ENCODE measurements at places on chromosomes 13 and 19.
A peak's percentile ranks its signal among the peaks of the same experiment; 100 is the strongest.

- DNase-seq, result peak; percentile 65
These were observed 18.4 kb upstream of the KCTD15 start for GRCh38 chr19:33778089-33778791.

DNA sequence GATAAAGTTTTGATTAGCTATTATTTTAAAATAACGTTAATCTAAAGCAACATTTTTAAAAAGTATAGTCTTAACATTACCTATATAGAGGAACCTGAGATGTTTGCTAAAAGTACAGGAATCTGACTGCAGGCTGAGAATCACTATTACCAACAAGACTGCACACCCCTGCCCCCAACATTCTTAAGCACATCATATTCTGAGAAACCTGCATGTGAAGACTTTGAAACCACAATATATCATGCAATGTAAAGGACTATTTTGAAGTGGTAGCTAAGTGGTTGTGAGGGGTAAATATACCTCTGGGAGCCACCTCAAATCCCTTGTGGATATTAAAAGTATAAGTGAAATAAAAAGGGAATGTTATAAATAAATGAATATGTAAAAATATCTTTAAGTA, 119.0 kb upstream of the KLF12 start:
- no peak for DNase-seq

DNA sequence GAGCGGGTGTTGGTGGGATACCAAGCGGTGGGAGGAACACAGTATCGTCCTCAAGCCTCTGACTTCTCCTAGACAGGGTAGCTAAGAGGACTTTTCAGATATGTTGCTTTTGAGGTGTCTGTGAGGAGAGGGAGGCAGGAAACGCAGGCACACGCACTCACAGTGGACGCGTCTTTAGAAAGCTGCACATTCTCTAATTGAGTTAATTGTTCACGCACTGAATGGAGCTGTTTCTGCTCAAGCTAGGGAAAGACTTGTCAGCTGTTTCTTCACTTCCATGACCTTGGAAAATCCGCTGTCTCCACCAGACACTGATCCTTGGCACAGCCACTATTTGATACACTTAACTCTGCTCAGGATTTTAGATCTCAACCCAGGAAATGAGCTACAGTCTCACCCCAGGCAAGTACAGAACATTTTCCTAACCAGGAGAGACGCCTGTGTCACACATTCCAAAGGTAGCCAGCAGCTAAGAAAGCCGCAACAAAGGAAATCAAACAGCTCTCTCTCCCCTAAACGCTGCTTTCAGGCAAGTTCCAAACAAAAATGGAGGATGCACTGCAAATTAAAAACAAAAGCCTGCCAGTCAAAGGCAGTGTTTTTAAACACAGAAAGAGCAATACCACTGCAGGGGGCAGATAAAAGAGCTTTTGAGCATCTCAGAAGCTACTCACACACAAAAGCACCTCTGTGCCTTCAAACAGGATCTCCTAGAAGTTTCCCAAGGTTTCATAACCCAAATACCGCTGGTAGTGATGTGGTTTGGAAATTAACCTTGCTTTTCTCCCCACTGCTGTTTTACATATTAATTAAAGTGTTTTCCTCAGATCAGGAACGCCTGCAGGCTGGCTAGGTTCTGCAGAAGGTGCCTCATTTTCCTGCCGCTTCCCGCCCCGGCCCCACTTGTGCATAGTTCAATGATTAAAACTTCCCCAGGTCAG, 57.3 kb downstream of the IRS2 start:
- no peak for DNase-seq

GRCh38 chr19:40331052-40331451, 17.1 kb downstream of the C19orf47 start:
- no peak for DNase-seq

DNA sequence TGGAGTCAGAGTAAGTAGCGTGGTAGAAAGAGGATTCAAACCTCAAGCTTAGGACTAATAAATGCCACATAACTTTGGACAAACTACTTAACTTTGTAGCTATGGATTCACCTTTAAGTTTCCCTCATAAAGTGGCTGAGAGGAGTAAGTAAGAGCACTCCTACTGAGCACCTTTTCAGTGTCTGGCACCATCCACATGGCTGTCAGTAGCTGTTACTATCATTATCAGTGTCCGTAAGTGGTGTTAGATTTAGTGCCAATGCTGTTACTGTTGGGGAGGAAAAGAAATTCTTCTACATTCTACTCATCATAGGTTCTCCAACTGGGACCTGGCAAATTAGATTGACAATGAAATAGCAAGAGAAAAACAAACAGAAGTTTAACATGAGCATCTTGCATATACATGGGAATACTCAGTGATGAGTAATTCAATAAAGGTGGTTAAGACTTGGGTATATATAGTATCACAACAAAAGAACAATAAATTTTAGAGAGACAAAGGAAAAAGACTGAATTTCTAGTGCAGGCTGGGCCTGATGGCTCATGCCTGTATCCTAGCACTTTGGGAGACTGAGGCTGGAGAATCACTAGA, 165.6 kb upstream of the NBEA start:
- no peak for DNase-seq

- no peak for DNase-seq
These were observed 1.5 kb downstream of the TCF3 start for GRCh38 chr19:1650650-1651567.

DNA sequence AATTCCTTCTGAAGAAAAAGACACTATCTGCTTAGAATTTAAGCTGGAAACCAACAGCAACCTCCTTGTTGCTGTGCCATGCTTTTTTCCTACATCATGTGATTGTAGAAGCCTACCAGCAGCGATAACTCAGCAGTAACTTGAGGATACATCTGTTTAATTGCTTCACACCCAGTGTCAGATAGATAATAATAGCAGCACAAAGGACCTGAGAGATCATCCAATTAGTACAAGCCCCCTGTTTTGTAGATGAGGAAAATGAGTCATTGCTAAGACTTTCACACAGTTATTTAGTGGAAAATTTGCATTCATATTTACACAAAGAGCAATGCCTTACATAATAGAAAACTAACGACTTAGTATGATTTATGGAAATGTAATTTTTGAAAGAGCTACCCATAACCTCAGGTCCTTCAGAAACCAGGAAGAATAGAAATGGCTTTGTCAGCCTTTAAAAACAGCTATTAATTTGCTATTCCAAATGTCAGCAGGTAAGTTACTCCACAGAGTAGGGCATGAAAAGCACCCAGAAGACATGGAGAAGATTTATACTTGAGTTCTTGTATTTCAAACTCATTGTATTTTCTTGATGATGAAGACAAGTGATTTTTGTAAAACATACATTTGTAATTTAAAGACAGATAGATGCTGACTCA, 93.7 kb upstream of the SGCG start:
- no peak for DNase-seq

DNA sequence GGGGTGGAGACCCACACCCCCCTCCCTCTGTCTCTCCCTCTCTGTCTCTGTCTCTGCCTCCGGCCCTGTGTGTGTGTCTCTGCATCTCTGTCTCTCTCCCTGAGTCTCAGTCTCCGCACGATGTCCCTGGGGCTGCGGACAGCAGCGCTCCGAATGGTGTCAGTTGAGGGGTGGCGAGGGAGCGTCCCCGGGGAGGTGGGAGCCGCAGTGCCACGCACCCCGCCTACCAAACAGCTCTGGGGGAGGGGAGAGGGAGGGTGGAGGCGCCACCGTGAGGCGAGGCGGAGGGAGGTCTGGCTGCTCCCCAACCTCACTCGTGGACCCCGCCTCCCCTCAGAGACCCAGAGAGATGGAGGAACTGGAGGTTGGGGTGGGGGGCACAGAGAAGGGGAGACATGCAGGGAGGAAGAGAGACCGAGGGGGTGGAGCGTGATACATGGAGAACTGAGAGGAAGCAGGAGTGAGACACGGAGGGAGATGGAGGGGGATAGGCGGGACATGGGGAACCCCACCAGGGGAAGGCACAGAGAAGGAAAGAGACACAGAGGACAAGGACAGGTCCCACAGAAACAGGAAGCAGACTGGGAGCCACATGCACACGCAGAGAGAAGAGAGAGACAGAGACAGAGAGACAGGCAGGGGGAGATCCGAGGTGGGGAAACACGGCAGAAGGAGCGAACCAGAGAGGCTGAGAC, 7.2 kb downstream of the ERFL start:
- DNase-seq, result no peak

DNA sequence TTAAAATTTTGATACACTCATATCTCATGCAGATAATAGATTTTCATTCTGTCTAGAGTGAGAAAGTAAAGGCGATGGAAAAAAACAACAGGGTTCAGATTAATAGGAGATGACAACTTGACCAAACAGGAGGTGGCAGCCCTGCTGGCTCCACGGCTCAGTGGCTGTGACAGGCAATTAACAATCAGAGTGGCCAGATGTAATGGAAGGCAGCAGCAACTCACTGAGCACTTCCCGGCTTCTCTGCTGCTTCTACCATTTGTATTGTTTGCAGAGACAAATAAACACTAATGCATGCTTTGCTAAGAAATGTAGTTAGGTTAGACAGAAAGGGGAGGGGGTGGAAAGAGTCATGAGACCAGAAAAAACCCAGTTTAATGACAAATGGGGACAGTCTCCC, 473.0 kb upstream of the SLC10A2 start:
- DNase-seq, result no peak

- DNase-seq, result no peak
These were observed 51.5 kb downstream of the BICRA start for GRCh38 chr19:47660435-47660832.

- DNase-seq, result peak; percentile 6
These were observed 363.3 kb downstream of the LIG4 start for GRCh38 chr13:107852072-107852471.

GRCh38 chr13:80072231-80072630, 268.7 kb downstream of the SPRY2 start:
- DNase-seq, result no peak

DNA sequence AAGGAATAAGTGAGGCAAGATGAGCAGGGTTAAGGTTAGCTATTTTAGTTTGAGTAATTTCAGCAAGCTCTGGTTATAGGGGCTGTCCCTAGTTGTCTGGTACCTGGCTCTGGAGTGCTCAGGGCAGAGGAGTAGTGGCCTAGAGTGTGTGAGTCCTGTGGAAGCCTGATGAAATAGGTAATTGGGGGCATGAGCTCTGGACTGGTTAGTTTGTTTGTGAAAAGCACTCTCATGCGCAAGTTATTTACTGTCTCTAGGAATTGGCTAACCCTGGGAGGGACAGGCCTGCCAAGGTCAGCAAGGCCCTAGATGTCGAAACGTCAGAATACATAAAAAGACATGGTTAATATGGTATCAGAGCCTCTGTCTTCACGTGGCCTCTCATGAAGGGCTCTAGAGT, 900.1 kb downstream of the PCDH17 start:
- DNase-seq, result no peak

DNA sequence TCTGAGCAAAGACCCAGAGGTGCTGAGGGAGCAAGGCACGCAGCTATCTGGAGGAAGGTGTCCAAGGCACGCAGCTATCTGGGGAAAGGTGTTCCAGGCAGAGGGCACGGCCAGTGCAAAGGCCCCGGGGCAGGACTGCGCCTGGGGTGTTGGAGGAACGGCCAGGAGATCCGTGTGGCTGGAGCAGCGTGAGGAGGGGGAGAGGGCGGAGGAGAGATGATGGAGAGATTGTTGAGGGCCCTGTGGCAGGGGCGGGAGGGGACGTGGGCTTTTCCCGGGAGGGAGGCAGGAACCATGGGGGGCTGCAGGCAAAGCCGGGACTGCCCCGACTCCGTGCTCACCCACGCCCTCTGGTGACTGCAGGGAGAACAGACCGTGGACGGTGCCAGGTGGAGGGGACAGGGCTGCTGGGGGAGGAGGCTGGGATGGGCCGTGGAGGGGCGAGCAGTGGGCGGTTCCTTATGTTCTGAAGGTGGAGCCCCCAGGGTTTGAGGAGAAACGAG, 13.3 kb upstream of the MISP start:
- peak; percentile 40 for DNase-seq

DNA sequence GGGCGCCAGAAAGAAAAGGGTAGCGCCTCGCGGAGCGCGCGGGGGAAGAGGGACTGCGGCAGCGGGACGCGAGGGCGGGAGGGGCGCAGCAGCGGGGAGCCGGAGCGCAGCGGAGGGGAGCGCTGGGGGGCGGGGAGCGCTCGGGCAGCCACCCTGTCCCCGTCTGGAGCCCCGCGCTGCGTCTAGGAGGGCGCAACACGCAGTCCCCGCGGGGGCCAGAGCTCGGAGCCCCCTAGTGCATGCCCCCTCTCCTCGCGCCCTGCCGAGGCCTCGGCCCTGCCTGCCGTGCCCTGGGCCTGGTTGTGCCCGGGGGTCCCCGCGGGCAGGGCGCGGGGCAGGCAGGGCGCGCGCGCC, 37.9 kb downstream of the SOX1 start:
- DNase-seq, result no peak

DNA sequence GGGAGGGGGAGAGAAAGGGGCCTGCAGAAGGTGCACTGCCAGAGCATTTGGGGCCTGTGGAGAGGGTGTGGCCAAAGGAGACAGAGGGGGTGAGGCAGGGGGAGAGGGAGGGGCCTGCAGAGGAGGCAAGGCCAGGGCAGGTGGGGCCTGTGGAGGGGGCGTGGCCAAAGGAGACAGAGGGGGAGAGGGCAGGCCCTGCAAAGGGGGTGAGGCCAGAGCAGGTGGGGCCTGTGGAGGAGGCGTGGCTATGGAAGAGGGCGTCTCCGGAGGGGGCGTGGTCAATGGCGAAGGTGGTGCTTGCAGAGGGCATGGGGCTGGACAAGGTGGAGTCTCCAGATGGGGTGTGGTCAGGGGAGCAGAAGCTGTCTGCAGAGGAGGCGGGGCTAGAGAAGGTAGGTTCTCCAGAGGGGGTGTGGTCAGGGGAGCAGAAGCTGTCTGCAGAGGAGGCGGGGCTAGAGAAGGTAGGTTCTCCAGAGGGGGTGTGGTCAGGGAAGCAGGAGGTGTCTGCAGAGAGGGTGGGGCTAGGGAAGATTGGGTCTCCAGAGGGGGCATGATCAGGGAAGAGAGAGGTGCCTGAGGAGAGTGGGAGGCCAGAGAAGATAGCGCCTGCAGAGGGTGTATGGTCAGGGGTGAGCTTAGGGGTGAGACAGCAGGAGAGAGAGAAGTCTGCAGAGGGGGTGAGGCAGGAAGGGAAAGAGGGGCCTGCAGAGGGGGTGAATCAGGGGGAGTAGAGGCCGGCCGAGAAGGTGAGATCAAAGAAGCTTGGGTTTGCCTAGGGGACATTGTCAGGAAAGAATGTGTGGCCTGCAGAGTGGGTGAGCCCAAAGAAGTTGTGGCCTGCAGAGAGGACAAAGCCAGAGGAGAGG, 3.4 kb downstream of the PRR36 start:
- DNase-seq, result peak; percentile 69

GRCh38 chr13:105663182-105663581, 872.3 kb downstream of the EFNB2 start:
- no peak for DNase-seq

GRCh38 chr13:51675385-51675784, 91.1 kb downstream of the WDFY2 start:
- no peak for DNase-seq

DNA sequence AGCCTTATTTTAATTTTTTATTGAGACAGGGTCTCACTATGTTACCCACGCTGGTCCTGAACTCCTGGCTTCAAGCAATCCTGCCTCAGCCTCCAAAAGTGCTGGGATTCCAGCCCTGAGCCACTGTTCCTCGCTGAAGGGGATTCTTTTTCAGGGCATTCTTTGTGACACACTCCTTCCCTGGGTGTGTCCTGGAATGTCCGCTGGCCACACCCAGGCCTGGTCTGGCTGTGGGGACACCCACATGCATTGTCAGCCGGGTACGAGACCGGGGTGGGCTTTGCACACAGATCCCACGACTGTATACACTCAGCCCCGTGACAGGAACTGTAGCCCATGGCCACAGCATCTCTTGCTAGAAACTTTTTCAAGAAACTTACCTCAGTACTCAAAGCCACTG, 34.4 kb upstream of the GATAD2A start:
- DNase-seq, result no peak

- DNase-seq, result no peak
These were observed 66.0 kb downstream of the TEX26 start for GRCh38 chr13:30998136-30999088.
